Activated gamma-delta T cell treated with anti-CD3 and anti-CD28 coated beads, Interleukin-2, amount 50 U/mL, for 16 hours (primary cell): ENCODE measurements at places on chromosomes 6 and 20.

DNA sequence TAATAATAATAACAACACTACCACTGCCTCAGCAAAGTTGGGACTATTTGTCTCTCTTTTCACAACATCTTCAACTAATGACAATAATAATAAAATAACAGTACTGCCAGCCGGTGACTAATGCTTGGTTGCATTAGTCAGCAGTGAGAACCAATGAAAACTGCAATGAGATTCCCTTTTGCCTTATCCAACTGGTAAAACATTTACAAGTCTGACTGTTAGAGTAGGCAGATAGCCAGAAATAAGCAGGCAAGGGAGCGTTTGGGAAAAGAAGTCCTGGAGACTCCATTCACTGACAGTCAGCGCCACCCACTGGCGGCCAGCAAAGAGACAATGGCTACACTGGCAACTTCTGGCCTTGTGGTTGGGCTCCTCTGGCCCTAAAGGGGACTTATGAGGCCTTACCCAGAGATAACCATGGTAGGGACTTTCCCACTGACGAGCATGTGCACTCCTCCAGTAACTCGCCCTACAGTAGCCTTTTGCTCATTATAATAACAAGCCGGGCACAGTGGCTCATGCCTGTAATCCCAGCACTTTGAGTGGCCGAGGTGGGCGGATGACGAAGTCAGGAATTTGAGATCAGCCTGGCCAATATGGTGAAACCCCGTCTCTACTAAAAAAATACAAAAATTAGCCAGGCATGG, 3.4 kb upstream of the NSFL1C start:
- DNase-seq = no peak

- DNase-seq = no peak
These were observed 29.4 kb downstream of the ABHD12 start for GRCh38 chr20:25361287-25361683.

DNA sequence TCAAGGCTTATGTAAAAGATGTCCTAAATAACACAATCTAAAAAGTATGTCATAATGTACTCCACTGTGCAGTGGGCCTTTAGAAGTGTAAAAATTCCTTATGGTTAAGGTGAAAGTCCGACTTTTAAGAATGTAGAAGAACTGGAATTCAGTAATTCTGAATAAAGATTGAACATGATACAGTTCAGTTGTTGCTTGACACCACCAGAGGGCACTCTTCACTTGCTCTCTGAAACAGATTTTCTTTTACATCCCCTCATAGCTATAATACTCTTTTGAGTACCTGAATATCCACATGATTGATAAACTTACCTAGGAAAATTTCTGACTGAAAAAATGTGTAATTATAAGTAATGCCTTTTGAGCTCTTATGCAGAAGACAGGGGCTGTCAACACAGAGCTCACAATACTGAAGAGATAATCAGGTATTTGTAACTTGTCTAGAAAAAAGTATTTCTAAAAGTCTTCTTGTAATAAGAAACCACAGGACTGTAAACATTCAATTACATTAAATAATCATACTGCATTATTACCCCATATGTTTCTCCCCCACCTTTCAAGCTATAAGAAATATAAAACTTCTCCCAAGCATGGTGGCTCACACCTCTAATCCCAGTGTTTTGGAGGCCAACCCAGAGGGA, 92.1 kb downstream of the POPDC3 start:
- no peak for DNase-seq

- DNase-seq = no peak
These were observed 145.7 kb upstream of the MAN1A1 start for GRCh38 chr6:119495230-119495683.

GRCh38 chr20:57428324-57429158, 37.3 kb downstream of the RBM38 start:
- no peak for DNase-seq

GRCh38 chr6:136549300-136550044, 750 bp downstream of the MAP7 start:
- DNase-seq = no peak

GRCh38 chr6:5754904-5755303, 251.8 kb downstream of the NRN1 start:
- DNase-seq = no peak

DNA sequence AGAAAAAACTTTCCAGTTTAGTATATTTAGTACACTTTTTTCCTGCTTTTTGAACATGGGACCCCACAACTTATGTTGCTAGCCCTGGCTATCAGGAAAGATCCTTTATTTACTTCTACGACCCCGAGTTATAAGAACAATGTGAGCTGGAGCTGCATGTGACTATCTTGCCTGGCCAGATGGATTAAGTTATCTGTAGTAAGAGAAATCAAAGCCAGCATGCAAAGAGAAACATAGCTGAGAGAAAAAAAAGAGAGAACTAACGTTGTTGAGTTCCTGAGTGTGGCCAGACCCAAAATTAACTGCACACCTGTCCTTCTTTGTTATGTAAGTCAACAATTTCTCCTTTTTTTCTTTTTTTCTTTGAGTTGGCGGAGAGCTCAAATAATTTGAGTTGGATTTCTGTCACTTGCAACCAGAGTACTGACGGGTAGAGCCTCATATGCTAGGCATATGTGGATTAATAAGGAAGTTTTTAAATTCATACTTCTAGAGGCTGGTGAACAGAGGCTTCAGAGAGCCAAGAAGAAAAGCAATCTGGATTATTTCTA, 219.5 kb downstream of the HACE1 start:
- DNase-seq = no peak

DNA sequence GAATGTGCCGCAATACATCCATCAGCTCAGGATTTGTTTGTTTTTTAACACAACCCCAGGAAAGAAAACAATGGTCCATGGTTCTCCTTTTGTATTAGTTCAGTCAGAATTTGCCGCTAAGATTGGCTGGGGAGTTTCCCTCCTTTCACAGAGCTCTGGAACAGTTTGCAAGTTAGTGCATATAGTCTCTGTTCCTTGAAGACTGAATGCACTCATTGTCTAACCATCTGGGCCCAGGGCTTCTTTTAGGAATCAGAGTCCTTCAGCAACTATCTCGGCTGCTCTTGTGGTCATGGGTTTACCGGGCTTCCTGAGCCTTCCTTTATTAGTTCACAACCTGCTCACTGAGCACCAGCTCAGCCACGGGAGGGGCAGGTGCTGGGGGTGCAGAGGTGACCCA, 121.3 kb downstream of the SLC23A2 start:
- DNase-seq = no peak

GRCh38 chr6:56628105-56628504, 14.6 kb downstream of the DST start:
- DNase-seq = no peak

DNA sequence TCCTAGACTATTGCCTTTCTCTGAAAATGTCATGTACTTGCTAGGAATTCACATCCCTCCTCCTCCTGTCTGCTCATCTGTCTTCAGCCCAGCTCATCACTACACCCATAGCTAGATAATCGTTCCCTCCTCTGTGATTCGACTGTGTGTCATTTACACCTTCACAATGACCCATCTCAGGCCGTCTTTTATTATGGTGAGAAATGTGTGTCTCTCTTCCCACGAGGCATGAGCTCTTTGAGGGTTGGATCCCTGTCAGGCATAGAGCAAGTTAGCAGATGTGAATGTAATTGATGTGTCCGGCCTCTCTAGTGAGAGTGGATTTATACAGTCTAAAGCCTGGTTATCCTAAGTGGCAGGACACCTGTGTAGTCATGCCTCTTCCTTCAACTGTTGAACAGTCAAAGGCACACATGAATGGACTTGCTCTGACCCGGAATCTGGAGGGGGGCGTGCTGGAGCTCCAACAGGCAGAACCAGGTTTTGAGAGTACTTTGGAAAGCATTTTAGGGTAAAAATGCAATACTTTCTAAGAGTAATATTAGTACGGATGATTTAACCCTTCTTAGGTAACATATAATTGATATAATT, 182.1 kb downstream of the UTRN start:
- DNase-seq = no peak

DNA sequence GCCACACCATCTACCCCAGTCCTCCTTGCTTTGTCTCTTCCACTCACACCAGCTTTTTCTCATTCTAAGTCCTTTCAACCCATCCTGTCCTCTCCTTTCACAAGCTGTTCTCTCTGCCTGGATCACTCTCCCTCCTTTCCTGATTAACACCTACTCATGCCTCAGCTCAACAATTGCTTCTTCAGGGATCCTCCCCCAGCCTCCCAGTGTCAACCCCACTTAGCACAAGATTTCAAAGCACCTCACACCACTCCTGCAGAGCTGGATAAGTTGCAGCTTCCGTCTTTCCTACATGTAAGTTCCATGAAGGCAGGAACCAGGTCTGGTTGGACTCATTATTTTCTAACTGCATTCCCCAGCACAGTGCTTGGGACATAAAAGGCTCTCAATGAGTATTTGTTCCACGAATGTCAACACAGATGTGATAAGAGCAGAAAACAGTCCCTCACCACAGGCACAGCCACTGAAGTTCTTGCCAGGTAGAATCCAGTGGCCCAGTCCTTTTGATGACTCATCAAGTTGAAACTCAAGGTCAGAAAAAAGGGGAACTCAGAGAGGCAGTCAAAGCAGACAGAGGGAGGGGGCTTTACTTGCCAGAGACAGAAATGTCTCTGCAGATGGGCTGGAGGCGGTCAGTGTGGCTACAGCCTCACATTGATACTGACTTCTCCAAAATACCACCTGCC, 193.4 kb upstream of the PRDM1 start:
- no peak for DNase-seq

DNA sequence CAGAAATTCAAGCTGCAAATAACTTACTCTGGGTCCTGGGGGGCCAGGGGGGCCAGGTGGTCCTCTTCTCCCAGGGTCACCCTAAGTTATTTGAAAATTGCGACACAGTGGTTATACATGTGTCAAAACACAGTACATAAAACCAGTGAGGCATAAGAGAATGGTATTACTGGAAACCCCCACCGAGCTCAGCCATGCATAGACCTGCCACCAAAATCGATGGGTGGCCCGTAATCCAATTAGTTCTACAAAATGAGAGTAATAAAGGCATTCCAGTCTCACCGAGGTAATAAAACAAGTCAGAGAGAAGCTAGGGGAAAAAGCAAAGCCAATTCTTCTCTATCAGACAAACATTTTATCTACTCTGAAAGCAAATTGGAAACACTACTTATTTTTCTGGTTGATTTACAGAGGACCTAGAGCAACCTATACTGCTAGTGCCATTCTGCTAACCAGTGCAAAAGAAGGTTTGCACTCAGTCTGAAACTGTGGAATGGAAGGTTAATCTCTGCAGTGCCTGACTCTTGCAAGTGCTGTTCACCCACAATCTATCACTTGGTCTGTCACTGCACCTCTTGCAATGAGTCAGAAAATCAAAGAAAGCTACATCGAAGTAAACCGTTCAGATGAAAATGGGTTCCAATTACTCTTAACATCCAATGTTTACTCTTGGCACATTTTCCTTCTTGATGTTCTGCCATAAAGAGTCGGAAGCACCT, 32.4 kb downstream of the COL9A1 start:
- no peak for DNase-seq

DNA sequence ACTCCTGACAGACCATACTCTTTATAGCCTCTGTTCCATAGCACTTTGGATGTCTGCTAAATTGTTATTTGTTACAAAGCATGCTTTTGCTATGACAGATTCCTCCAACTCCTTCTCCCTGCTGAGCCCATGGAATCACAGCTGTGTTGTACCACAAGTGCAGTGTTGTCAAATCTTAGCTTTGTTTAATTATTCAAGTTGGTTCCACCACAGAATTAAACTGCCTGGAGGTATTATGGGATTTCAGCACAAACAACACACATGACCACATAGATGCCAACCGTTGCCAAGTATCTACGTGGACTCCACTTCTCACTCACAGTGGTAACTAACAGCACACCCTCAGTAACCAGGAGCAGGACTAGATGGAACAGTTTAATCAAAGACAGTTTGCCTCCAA, 32.7 kb upstream of the MARCKS start:
- DNase-seq = no peak

- DNase-seq = no peak
These were observed 11.7 kb downstream of the ACOT8 start for GRCh38 chr20:45845452-45845851.

GRCh38 chr20:33119725-33120720, 40.6 kb downstream of the BPIFB4 start:
- no peak for DNase-seq

DNA sequence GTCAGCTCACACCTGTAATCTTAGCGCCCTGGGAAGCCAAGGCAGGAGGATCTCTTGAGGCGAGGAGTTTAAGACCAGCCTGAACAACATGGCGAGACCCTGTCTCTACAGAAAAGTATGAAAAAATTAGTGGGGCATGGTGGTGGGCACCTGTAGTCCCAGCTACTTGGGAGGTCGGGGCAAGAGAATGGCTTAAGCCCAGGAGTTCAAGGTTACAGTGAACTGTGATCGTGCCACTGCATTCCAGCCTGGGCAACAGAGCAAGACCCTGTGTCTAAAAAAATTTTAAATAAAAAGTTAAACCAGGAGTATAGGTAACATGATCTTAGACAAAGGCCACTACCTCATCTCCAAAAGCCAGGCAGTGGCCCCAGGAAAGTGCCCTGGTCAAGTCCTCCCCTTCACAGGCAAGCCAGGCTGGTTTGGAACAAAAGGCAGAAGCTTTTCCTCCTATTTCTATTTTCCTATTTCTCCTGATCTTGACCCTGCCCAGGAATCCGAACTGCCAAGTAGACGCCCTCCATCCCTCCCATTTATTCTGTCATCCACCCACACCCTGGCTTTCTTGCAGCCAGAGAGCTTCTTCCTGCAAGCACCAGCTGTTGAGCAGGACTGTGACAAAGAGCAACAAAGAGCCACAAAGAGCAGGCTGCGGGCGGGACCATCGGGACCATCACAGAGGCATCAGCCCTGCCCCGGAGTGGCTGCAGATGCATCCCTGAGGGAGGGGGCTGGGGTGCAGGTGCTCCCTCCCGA, 149.9 kb upstream of the AFDN start:
- no peak for DNase-seq

DNA sequence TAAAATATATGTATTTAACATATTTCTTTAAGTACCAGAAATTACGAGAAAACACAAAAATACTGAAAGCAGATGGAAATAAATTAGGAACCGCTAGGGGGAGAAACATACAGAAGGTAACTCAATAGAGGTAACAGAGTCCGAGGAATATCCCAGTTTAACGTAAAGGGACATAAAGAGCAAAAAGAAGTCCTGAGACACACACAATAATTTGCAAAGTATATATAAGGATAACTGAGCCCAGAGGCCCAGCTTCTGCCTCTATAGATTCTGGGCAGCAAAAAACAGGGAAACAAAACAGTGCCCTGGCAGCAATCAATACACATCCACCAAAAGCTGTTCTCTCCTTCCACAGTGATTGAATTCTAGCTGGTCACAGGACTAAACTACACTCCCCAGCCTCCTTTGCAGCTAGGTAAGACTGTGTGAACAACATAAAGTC, 15.1 kb downstream of the TBC1D32 start:
- DNase-seq = no peak

- no peak for DNase-seq
These were observed 200.9 kb upstream of the EYA4 start for GRCh38 chr6:133040094-133040802.

DNA sequence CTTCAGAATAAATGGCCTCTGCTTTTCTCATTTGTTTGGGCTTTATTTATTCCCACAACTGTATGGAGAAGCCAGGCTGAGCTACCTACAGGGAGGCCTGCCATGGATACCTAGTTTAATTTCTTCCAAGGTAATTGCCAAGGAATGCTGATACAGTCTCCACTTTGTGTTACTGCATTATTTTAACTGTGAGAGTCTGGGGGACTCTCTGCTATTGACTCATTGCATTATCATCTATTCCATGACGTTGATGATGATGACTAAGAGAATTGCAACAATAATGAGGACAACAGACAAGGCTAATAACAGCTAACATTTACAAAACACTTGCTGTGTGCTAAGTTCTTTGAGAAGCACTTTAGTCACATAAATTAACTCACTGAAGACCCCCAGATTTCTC, 88.3 kb upstream of the COL21A1 start:
- no peak for DNase-seq
